ENCODE measurements at places on chromosomes 7 and 10.
A peak's percentile ranks its signal among the peaks of the same experiment; 100 is the strongest.

DNA sequence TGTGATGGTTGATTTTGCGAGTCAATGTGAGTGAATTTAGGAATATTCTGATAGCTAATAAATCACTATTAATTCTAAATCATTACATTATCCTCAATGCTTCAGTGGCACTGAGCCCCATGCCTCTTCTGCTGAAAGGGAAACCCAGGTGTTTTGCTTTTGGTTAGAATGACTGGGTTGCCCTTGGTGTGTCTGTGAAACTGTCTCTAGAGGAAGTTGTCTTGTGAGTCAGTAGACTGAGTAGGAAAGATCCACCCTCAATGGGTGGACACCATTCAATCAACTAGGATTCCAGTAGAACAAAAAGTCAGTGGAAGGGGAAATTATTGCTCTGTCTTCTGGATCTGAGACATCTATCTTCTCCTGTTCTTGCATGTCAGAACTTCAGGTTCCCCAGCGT, 472.4 kb downstream of the ANKRD7 start:
- DNase-seq: no peak

GRCh38 chr7:2761801-2762497, 73.9 kb downstream of the AMZ1 start:
- DNase-seq: no peak

DNA sequence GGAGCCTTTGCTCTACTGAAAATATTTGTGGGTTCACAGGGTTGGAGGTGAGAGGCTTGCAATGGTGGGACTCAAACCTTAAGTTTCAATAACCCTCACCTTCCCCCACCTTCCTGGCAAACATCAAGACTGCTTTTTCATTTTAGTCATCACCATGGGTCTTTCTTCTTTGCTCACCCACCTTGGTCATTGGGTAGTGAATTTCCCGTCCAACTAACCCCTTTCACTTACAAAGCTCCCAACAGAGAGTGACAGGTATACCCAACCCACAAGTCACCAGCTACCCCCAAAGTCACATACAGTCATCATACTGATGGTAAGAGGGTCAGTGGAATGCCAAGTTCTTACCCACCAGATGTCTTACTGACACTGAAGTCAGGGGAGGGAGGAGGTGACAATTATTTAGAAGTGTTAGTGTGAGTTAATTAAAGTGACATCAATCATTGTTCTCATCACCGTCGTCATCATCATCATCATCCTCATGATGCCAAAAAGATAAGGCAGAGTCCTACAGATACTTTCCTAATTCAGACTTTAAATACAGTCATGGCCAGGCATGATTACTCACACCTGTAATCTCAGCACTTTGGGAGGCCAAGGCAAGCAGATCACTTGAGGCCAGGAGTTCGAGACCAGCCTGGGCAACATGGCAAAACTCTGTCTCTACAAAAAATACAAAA, 49.0 kb downstream of the PIK3AP1 start:
- no peak for DNase-seq

- no peak for DNase-seq
Observed at GRCh38 chr10:69460576-69461242, 9.4 kb downstream of the TSPAN15 start.

DNA sequence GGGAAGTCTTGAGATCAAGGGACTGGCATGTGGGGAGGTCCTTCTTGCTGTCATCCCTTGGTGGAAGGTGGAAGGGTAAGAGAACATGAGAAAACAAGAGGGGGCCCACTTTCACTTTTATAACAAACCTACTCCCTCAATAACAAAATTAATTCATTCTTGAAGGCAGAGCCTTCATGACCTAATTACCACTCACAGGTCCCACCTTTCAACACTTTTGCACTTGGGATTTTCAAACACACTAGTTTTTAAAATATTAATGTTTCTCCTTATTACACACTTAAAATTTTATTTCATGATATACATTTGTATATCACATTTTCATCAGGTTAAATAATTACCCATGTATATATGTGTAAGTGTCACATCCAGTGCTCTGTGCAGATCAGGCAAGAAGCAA, 2.0 kb downstream of the ST7 start:
- DNase-seq: no peak

- no peak for DNase-seq
Observed at GRCh38 chr7:81514546-81514945, 255.3 kb downstream of the HGF start.

DNA sequence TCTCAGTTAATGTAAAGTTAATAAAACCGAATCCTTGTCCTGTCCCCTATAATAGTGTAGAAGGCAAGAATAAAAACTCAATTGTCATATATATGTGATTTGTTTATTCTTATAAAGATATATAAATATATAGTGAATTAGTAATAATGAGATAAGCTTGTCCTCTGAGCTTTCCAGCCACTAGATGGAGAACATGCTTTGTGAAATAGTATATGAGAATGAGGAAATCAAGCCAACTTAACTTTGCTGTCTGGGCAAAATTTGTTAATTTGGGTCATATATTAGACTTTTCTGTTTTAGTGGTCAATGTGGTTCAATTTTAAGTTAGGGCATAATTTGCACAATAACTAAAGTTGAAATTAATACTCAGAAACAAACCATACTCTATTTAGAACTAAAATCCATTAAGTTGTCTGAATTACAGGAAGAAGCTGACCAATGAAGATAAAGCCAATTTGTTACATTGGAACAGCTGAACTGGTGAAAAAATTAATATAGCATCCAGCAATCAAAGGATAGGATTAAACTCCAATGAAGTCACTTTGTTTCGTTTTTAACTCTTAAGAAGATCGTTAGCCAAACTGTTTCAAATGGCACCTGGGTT, 595.0 kb downstream of the ARL4A start:
- peak; percentile 25 for DNase-seq

DNA sequence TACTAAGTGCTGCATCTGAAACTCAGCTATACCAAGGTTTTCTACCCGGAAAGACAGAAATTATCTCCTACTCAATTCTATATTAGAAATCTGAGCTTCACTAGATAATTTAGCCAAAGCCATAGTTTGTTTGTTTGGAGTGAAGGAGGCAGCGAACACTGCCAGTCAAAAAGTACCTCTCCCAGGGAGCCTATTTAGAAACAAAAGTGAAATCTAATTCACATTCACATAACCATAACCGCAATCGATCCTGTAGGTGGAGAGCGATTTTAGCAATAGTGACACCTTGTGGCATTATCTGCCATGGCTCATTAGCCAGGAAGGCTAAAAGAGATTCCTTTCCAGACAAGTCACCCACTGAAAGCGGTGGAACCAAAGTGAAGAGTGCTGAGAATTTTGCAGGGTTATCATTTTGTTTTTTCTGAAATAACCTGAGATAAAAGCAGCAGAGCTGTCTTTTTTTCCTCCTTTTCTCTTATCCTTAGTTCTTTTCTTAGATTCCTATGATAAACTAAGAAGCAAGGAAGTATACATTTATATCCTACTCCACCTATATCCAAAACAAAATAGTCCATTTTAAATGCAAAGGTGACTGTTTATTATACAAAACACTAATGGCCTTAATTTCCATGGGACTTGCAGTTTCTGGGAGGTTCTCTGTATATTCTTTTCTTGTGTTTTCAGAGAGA, 83.7 kb upstream of the BET1 start:
- peak; percentile 88 for DNase-seq

DNA sequence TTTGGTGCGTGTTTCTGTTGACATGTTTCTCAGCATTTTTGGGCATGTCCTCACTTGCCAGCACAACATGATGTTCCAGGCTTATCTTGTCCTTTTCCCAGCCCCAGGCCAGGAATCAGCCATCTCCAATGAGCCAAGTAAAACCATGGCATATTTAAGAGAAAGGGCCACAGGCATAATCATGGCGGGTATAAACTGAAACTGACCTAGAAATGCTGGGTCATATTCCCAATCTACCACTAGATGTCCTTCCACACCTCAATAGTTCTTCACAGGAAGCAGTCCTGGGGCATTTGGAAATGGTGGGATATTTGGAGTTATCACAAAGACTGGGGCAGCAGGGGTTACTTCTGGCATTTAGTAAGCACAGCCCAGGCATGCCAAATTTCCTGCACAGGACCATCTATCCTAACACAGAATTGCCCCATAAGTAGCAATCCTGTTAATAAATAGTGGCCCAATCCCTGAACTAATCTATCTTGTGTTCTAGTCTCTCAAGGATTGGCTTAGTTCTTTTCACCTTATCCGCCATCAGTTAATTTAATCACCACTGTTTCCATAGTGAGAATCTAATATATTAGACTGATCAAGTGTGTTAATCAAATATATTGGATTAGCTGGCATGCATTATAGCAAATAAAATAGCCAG, 101.6 kb downstream of the NPSR1 start:
- peak; percentile 61 for DNase-seq

GRCh38 chr10:86821388-86821999, 65.1 kb downstream of the BMPR1A start:
- no peak for DNase-seq

- no peak for DNase-seq
Observed at GRCh38 chr7:107503687-107504086, 33.8 kb downstream of the GPR22 start.

DNA sequence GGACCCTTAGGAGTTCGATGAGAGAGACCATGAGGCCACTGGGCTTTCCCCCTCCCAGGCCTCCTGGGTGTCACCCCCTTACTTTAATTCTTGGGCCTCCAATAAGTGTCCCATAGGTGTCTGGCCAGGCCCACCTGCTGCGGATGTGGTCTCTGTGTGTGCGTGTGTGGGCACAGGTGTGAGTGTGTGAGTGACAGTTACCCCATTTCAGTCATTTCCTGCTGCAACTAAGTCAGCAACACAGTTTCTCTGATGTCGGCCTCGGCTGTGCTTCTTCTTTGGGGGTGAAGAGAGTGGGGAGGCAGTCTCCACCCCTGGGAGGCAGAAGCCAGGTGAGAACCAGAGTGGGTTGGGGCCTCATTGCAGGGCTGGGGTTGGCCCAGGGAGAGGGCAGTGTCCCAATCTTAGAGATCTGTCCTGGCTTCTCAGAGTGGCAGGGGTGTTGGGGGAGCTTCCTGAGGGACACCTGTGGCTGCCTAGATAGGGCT, 1.5 kb downstream of the PVRIG start:
- DNase-seq: no peak

DNA sequence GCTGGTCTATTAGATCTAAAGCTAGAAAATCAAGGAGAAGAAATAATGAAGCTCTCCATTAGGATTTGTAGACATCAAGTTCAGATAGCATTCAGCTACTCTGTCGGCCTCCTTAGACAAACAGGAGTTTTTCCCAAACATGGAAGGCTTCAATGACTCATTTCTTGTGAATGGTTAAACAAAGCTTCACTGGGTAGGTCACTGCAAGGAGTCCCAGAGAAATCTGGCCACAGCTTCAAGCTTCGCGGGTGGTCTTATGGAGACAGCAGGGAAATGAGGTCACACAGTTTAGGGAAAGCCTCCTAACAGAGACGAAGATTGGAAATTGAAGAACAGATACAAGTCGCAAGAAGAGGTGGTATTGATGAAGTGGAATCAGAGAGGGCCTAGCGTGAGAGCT, 22.6 kb upstream of the LRRC72 start:
- DNase-seq: no peak

DNA sequence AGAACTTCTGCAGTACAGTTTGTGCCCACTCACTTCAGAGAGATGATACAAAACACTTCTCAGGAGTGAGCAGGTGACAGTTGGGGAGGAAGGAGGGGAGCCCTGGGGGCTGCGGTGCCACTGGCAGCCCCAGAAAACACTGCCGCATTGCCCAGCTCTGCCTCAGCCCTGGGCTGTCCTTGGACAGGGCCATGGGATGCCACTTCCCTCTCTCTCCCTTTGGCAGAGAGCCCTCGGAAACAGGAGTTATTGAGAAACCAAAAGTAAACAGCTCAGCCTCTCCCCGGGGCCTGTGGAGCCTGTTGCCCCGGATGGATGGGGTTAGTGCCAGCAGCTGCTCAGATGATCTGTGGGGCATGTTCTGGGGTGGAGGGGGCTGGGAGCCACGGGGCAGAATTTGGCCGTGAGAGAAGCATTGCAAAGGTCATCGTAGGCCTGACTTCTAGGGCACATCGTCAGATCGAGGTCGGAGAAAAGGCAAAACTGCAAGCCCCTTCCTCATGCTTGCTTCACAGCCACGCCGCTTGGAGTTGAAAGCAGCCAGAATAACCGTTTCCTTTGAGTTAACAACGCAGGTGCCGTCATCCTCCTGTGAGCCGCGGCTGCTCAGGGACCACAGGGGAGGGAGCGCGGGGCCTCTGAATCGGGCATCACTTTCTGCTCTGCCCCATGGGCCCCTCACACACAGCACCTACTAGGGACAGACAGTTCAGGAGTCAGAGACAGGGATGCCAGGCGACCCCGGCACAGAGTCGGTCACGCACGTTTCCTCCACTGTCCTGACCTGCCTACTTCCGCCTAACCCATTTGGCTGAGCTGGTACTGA, 256.4 kb downstream of the CAMK1D start:
- no peak for DNase-seq

- DNase-seq: no peak
Observed at GRCh38 chr7:149642589-149642988, 130.8 kb downstream of the ZNF467 start.

- no peak for DNase-seq
Observed at GRCh38 chr7:16753932-16754855, 639 bp downstream of the TSPAN13 start.

- no peak for DNase-seq
Observed at GRCh38 chr7:138941545-138941944, 39.6 kb downstream of the KIAA1549 start.

DNA sequence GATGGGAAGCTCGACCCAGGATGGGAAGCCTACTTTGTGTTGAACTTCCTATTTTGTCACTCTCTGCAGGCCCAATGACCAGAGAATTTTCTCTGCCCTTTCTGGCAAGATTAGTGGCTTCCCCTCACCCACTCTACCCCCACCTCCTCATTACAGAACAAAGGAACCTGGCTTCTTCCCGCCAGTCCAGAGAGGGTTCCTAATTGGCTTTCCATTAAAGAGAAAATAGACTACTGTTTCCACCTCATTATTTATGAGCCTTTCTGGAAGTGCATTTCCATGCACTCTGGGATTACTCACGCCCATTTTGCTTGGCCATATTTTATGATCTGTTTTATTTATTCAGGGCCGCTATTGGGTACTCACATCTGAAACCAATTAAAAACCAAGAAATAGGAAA, 94.9 kb upstream of the TCF7L2 start:
- DNase-seq: no peak

- no peak for DNase-seq
Observed at GRCh38 chr10:4981722-4982471, 18.7 kb downstream of the AKR1C1 start.

- no peak for DNase-seq
Observed at GRCh38 chr7:315516-316265, 25.7 kb downstream of the FOXL3 start.

Data from COLO829 (cell line).